Right renal cortex interstitium (tissue), 3 donors: ENCODE measurements at places on chromosomes 1 and 21.

DNA sequence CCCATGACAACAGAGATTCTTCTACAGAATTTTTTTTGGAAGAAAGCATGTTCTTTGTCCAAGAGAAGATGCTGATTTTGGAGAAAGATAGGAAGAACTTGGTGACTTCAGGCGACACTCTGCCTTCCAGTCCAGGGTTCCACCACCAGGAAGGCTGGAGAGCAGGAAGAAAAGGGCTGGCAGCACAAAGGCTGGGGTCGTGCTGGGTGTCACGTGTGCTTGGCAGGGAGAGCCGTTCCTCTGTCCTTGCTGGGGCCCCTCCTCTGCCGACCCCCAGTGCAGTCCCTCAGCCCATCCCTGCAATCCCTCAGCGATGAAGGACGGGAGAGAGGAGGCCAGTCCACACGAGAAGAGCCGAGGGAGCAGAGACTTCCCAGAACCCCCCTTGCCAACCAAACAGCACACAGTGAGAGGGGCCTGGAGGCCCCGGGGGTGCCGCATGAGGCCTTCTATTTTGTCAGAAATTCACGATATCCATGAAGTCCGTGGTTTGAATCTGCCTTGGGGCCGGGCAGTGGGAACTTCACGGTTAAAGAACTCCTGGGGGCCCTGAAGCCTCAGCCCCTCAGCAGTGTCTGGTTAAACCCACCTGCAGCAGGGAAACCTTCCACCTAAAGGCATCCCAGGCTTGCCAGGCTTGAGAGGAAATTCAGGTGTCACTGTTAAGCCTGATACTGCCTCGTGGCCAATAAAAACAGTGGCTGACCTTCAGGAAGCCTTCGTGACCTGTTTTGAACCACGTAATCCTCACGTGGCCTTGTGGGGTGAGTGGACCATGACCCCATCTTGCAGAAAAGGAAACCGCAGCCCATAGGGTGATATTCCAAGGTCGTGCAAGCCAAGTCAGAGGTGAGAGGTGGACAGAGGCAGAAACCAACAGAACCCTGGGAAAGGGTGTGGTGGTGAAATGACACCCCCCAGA is 3.4 kb downstream of the KRTAP10-12 start:
- no peak for DNase-seq

GRCh38 chr1:155175281-155175926 is 1.8 kb downstream of the TRIM46 start:
- no peak for DNase-seq

- no peak for DNase-seq
Observed at GRCh38 chr1:33434363-33434750, 3.5 kb upstream of the PHC2 start.

DNA sequence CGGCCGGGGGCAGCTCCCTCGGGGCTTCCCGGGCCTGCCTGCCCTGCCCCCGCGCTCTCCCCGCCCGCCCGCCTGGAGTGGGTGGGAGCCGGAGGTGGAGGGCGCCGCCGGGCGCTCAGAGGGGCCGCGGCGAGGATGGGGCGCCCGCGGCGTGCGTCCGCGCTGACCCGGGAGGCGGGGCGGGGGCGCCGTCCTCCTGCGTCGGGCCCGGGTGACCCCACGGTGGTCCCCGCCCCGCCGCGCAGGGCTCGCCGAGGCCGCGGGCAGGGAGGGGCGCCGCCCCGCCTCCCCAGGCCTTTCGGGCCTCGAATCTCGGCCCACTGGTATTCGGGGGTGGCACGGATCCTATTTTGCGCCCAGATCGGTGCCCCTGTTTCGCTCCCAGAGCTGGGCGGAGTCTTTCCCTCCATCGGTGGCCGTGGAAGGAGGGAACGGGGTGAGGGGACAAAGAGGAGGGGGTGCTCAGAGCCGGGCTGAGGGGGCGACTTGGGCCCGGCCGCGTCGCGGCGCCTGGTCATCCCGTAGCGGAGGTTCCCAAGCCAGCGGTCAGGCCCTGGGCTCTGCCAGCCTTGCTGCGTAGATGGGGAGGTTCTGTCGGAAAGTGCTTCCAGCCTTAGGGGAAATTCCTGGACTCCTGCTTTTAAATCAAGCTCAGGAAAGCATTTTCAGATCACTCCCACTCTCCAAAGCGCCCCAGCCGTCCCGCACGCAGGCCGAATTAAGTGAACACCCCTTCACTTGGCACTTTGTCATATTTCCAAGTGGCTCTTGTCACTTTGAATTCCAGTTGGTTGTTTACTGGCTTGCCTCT is 545 bp downstream of the PATJ start:
- peak; percentile 41 for DNase-seq

DNA sequence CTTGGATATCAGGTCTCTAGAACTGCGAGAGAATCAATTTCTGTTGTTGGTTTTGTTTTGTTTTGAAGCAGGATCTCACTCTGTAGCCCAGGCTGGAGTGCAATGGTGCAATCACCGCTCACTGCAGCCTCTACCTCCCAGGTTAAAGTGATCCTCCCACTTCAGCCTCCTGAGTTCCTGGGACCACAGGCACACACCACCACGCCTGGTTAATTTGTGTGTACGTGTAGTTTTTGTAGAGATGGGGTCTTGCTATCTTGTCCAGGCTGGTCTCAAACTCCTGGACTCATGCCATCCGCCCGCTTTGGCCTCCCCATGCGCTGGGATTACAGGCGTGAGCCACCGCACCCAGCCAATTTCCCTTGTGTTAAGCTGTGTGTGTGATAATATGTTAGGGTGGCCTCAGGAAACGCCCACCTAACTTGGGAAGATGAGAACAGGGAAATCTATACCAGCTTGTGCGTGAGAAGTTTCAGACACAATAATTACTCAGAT is 109.6 kb downstream of the SIK1 start:
- DNase-seq, result no peak

DNA sequence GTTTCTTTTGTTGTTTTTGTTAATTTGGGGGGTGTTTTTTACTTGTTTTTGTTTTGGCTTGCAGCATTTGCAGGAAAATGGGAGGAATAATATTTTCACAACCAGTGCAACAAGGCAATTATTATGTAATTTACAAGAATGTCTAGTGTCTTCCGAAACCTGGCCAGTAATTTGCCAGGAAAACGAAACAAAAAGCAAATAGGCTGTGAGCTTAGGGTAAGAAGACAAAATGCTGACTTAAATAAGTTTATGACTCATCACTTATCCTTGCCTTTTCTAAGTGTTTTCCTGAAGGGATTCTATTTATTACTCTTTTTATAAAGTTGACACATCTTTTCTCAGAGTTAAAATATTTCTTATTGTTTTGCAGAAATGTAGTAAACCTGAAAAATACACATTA is 49.8 kb downstream of the KCNT2 start:
- DNase-seq, result no peak

DNA sequence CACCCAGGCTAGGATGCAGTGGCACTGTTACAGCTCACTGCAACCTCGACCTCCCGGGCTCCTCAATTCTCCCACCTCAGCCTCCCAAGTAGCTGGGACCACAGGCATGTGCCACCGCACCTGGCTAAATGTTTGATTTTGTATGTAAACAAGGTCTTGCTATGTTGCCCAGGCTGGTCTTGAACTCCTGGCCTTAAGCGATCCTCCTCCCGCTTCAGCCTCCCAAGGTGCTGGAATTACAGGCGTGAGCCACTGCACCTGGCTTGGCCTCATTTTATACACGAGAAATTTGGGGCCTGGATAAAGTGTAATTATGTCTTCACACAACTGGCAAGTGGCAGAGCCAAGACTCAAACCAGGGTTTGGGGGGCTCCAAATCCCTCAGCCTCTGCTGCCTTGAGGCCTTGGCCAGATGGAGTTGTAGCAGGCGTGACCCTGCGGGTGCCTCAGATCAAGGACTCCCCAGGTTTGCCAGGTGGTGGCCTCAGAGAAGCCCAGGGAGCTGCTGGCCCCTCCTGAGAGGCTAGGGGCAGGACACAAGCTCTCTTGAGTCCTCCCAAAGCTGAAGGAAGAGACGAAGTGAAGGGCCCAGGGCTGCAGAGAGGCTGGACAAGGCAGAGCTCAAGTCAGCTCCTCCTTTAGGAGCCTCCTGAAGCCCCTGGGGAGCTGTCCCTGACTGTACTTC is 61.7 kb downstream of the MDM4 start:
- DNase-seq, result no peak

DNA sequence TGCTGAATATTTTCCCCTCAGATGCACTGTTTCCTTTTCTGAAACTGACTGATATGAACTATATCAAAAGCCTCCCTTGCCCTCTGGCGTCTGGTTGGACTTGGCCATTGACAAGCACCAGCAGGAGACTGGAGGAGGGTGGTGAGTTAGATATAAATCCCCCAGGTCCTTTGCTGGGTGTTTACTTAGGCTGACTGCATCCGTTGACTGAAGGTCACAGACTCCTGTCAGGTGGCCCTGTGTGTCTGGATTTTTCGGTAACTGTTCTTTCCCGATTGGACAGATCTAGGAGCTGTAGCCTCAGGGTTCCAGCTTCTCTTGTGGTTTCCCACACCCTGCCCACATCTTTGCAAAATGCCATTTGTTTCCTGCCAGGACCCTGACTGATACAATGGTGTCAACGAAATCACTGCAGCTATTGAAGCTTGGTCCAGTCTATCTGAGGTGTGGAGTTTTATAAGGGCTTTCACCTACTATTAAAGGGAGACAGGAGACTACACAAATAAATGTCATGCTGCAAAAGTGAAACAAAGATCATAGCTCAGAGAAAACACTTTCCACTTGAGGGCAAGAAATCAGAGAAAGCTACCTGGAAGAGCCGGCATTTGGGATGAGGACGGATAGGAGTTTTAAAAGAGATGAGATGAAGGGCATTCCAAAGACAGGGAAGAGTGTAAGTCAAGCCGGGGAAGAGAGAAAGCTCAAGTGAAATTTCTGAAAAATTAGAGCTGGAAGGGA is 1.5 kb upstream of the MAGI3 start:
- no peak for DNase-seq

DNA sequence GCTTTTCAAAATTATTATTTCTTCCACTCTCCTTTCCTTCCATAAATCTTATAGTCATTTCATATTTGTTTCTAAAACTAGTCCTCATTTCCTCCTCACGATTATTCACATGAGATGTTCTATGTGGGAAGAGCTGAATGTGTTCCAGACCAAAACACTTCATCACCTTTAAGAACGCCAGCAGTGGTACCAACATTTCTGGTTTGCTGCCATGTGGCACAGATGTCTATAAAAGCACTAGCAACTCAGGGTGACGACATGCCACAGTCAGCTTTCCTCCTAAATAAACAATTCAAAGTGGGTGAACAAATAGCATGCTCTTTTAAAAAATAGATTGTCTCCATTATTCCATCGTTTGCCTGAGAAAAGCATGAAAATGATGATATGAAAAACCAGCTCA is 1217.8 kb upstream of the ADGRL2 start:
- no peak for DNase-seq

DNA sequence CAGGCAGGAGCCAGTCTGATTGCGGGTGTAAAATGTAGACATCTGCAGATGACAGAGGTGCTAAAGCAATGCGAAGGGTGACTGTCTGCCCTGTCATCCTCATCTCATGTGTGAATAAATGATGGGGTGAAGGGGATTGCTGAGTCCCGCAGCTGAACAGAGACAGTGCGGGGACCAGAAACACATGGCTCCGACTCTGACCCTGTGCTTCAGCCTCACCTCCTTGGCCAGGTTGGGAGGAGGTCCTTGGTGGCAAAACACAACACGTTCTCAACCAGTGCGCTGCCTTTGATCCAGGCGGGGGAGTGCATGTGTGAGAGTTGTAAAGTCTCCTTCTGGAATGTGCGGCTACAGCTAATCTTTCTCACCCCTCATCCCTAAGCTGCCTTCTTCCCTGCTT is 32.0 kb upstream of the TTC22 start:
- DNase-seq, result no peak

GRCh38 chr1:94115900-94116436 is 5.0 kb downstream of the ABCA4 start:
- DNase-seq, result no peak

GRCh38 chr1:51568231-51568935 is 48.5 kb upstream of the OSBPL9 start:
- no peak for DNase-seq

- no peak for DNase-seq
Observed at GRCh38 chr1:119409731-119410130, 5.2 kb upstream of the HSD3B2 start.

- no peak for DNase-seq
Observed at GRCh38 chr1:89001510-89001909, 9.1 kb upstream of the KYAT3 start.

DNA sequence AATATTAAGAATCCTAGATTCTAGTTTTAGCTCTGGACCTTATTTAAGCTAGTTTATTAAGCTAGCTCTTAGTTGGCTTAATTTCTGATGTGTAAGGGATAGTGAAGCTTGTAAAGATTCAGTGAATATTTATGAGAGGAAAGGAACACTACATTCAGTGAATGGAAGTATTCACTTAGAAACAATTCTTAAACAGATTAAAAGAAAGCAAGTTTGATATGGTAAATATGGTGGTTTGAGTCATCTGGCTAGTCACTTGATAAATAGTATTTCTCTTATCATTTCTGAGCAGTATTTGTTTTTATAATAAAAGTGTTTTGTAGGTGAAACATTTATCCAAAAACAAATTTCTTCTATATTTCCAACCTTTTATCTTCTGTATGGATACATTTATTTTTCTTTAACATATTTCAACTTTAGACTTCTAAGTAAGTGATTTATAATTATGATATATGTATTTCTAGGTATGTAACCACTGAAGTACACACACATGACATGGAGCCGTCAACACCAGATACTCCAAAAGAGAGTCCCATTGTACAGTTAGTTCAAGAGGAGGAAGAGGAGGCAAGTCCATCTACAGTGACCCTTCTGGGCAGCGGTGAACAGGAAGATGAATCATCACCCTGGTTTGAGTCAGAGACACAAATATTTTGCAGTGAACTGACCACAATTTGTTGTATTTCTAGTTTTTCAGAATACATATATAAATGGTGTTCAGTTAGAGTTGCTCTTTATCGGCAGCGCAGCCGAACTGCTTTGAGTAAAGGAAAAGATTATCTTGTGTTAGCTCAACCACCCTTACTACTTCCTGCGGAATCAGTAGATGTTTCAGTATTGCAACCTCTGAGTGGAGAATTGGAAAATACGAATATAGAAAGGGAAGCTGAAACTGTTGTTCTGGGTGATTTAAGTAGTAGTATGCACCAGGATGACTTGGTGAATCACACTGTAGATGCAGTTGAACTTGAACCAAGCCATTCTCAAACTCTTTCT is 55.6 kb downstream of the SUCO start:
- no peak for DNase-seq

- no peak for DNase-seq
Observed at GRCh38 chr1:153354515-153355193, 3.0 kb upstream of the S100A9 start.

- DNase-seq, result peak; percentile 47
Observed at GRCh38 chr1:59214248-59215208, 82.4 kb upstream of the FGGY start.

DNA sequence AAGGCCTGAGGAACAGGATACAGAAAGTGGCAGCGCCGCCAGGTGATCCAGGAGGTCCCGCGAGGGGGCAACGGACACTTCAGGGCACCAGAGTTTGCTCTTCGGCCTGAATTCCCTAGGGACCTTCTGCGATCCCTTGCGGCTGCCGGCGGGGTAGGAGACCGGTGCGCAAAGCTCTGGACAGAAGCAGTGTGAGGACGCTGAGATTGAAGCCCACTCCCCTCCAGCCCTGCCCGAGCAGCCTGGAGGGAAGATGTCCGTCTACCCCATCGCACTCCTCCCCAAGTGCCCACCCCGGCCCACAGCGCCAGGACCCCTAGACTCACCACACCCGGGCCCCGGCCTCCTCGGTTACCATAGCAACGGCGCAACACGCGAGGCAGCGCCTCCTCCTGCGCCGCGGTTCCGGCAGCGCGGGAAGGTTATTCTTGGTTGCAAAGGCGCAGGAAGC is at the start of gene ANKRD45:
TSS of gene ANKRD45 (minus strand) at position 361 of the 451 bp plus-strand sequence. CDS start 10,433 bp downstream, outside the sequence.
- DNase-seq, result peak; percentile 47

- DNase-seq, result no peak
Observed at GRCh38 chr1:25080294-25081209, 150.5 kb upstream of the RUNX3 start.
